ENCODE measurements at places on chromosomes 11 and 22. TPM values are rescaled to one million over a fixed set of nuclear protein-coding genes. Genes with fewer than 3 reads are reported as not detected.
A peak's percentile ranks its signal among the peaks of the same experiment; 100 is the strongest.

DNA sequence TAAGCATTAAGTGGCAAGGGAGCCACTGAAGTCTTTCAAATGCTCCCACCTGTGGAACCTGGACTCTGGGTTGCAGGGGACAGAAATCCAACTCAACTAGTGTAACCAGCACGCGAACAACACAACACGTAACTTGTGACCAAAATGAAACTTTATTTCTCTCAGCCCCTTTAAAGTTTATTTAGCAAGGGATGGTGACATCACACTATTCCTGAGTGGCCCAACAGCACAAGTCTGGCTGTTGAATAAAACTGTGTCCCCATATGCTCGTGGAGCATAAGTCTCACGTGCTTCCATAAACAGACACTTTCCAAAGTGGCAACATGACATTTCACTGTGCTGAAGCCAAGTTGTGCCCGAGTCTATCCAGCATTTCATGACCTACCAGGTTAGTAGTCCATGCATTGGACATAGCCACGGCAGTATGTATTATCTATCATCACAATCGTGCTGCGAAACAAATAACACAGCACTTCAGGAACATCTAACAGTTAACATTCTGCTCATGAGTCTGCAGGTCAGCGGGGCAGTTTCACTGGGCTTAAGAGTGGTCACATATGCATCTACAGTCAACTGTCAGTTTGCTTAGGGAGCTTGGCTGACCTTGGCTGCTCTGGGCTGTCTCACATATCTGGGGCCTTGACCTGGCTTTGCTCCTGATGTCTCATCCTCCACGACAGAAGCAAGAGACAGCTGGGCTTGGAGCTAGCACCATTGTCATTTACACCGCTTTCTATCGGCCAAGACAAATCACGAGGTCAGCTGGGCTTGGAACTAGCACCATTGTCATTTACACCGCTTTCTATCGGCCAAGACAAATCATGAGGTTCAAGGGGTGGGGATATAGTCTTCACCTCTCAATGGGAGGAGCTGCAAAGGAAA is 35.0 kb upstream of the LMO2 start:
- H3K27me3 ChIP-seq, result no peaks in the 10 kb centered on the region
- no peaks in the 10 kb centered on the region for H3K36me3 ChIP-seq
- no peak overlapping the region for H3K4me3 ChIP-seq
- peaks cover 53% of the 10 kb centered on the region for H3K4me1 ChIP-seq

GRCh38 chr11:8313504-8314090 is 49.9 kb upstream of the LMO1 start:
- H3K27ac ChIP-seq, result no peak overlapping the region
- no peaks in the 10 kb centered on the region for H3K4me1 ChIP-seq
- DNase-seq, result no peak
- H3K36me3 ChIP-seq, result no peaks in the 10 kb centered on the region
- H3K27me3 ChIP-seq, result no peaks in the 10 kb centered on the region

DNA sequence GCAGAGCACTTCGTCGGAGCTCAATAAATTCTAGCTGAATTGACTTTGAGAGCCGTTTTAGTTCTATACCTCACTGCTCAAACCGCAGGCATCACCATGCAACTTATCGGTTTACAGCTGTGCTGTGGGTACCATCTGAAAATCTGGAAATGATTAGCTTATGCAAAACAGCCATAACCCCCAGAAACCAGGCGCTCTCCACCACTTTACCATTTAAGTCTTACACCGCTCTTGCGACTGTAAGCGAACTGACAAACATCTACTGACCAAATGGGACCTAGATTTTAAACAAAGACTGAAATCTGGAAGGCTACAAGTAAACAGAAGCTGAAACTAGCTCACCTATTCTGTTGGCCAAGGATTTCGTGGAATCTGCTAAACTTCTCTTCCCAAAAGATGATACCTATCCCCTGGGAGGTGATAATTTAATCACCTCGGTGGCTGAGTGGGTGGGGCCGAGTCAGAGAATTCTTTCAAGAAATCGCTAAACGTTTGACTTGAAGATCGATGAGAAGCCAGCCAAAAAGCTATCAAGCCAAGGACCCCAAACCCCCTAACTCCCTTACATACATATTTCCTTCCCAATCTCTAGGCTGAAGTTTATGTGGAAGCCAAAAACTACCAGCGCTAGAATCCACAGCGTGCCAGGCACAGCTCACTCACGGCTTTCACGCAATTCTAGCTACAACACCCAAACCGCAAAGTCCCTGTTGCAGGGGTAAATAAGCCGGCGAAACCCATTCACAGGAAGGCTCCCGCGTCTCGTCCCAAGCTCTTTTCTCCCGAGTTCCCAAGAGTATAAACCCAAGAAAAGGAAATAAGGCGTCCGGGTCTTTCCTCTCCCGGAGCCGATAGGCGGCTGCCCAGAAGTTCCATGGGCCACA is 644 bp downstream of the SPTY2D1 start:
- no peaks in the 10 kb centered on the region for H3K27me3 ChIP-seq
- H3K4me1 ChIP-seq, result peaks cover 15% of the 10 kb centered on the region
- H3K27ac ChIP-seq, result peak overlapping the region; percentile 92
- peak overlapping the region; percentile 85 for H3K4me3 ChIP-seq

The FANCF gene
- polyA plus RNA-seq, result 1.1 TPM

- no peaks in the 10 kb centered on the region for H3K4me1 ChIP-seq
- H3K27me3 ChIP-seq, result peaks cover 48% of the 10 kb centered on the region
Measured at GRCh38 chr11:12005476-12005875, 3.0 kb downstream of the DKK3 start.

Data from CD14-positive monocyte (primary cell).